Mesenchymal stem cell (in vitro differentiated cells and primary cell): ENCODE measurements at places on chromosomes 2 and 18.

DNA sequence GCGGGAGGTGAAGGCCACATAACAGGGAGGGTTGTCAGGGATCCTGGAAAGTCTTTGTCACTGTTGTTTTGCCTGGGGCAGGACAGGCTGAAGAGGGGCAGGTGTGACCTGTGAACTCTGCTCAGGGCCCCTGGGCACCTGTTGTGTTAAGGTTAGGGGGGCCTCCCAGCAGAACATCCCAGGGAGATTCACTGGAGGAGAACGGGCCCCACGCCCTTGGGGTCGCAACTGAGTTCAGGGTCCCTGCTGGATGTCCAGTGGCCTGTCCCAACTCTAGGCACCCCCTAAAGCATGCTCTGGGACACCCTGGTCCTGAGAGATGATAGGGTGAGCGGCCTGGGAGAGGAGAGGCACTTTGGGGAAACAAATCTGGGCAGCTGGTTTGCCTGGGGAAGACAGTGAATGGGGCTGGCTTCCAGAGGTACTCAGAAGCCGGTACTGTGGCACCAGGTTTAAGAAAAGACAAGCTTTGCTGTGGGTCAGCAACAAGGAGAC, 22.9 kb downstream of the GPR35 start:
- DNase-seq = no peak
- H3K4me3 ChIP-seq = no peak overlapping the region
- no peaks in the 10 kb centered on the region for H3K4me1 ChIP-seq
- no peaks in the 10 kb centered on the region for H3K36me3 ChIP-seq

DNA sequence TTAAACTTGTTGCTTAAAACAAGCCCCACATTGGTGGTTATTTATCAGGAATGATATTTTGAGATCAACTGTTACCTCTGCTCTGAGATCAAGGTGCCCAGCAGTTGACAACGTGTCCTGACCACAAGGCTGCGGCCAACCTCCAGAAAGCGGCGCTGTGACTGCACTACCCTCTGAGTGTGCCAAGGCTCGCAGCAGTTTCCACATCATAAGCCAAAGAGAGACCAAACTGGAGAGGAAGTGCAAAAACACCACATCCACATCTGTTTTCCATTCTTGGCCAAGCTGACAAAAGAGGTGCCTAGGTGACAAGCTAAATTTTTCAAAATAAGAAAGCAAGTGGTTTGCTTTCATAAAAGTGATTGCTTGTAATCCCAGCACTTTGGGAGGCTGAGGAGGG, 410.8 kb upstream of the POU3F3 start:
- H3K27ac ChIP-seq = no peak overlapping the region
- no peaks in the 10 kb centered on the region for H3K36me3 ChIP-seq
- H3K4me3 ChIP-seq = no peak overlapping the region
- peaks cover 3% of the 10 kb centered on the region for H3K4me1 ChIP-seq

- H3K4me3 ChIP-seq = no peak overlapping the region
- H3K27me3 ChIP-seq = peaks cover 17% of the 10 kb centered on the region
- H3K4me1 ChIP-seq = no peaks in the 10 kb centered on the region
- no peaks in the 10 kb centered on the region for H3K36me3 ChIP-seq
Observed at GRCh38 chr18:46373791-46374190, 269.6 kb downstream of the HAUS1 start.

- no peaks in the 10 kb centered on the region for H3K27me3 ChIP-seq
- H3K27ac ChIP-seq = no peak overlapping the region
- H3K4me1 ChIP-seq = no peaks in the 10 kb centered on the region
- no peak overlapping the region for H3K4me3 ChIP-seq
- DNase-seq = no peak
Observed at GRCh38 chr2:12501469-12502158, 215.1 kb upstream of the TRIB2 start.

DNA sequence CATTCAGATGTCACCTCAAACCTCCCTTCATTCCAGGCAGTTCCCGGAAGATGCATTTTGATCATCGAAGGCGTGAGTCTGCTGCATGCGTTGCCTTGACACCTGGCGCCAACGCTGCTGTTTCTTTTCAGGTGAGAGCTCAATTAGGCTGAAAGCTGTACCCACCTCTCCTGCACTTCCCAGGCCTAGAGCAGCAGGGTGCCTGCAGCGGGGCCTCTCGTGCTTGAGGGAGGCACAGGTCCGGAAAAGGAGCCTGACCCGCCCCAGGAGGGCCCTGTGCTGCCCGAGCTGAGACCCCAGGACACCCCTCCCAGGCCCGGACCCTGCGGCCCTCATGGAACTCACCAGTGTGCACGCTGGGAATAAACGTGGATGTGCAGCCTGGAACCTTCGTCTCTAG, 31.4 kb upstream of the KCNG2 start:
- H3K4me1 ChIP-seq = no peaks in the 10 kb centered on the region
- H3K36me3 ChIP-seq = no peaks in the 10 kb centered on the region
- H3K4me3 ChIP-seq = no peak overlapping the region
- H3K27ac ChIP-seq = no peak overlapping the region
- H3K27me3 ChIP-seq = no peaks in the 10 kb centered on the region
- DNase-seq = no peak

DNA sequence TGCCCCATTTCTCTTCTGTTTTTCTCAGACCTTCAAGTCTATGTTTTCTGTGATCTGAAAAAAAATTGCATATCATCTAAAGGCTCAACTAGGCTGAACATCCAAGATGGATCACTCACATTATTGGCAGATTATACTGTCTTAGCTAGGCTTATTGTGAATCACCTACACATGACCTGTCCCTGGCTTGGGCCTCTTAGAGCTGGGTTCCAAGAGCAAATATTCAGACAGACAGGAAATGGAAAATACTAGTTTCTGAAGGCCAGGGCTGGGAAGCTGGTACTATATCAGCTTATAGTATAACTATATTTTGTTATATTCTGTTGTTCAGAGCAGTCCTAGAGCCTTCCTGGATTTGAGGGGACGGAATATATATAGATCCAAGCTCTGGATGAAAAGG, 90.3 kb downstream of the PIK3C3 start:
- peaks cover 61% of the 10 kb centered on the region for H3K36me3 ChIP-seq
- H3K4me1 ChIP-seq = peaks cover 6% of the 10 kb centered on the region
- no peak overlapping the region for H3K27ac ChIP-seq

- no peak overlapping the region for H3K4me3 ChIP-seq
- peak; percentile 90 for DNase-seq
- H3K27me3 ChIP-seq = no peaks in the 10 kb centered on the region
- peak overlapping the region; percentile 69 for H3K27ac ChIP-seq
Observed at GRCh38 chr2:39530411-39530866, 93.4 kb upstream of the MAP4K3 start.

- peak; percentile 39 for DNase-seq
- no peaks in the 10 kb centered on the region for H3K36me3 ChIP-seq
- no peaks in the 10 kb centered on the region for H3K27me3 ChIP-seq
Observed at GRCh38 chr18:55489034-55489986, 98.7 kb downstream of the TCF4 start.

DNA sequence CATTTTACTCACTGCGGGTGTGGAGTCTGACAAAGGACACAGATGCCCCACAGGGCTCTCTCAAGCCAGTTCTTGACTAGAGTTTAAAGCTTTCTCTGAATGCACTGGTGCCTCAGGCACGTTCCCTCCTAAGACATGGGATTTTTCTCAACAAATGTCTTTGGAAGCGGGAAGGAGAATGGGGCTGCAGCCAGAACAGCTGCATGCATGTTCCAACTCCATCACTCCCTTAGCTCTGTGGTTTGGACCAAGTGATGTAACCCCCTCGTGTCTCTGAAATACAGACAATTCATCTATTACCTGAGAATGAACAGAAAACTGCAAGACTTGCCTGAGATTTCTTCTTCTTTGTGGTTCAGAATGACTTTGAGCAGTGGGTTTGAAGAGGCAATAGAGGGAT, 141.7 kb upstream of the SERPINE2 start:
- no peaks in the 10 kb centered on the region for H3K36me3 ChIP-seq
- H3K27me3 ChIP-seq = no peaks in the 10 kb centered on the region
- H3K4me1 ChIP-seq = no peaks in the 10 kb centered on the region
- no peak overlapping the region for H3K27ac ChIP-seq
- no peak for DNase-seq

- peak overlapping the region; percentile 37 for H3K27ac ChIP-seq
- H3K4me1 ChIP-seq = peaks cover 2% of the 10 kb centered on the region
- H3K27me3 ChIP-seq = no peaks in the 10 kb centered on the region
- no peaks in the 10 kb centered on the region for H3K36me3 ChIP-seq
Observed at GRCh38 chr2:167134381-167135072, 246.2 kb downstream of the XIRP2 start.

DNA sequence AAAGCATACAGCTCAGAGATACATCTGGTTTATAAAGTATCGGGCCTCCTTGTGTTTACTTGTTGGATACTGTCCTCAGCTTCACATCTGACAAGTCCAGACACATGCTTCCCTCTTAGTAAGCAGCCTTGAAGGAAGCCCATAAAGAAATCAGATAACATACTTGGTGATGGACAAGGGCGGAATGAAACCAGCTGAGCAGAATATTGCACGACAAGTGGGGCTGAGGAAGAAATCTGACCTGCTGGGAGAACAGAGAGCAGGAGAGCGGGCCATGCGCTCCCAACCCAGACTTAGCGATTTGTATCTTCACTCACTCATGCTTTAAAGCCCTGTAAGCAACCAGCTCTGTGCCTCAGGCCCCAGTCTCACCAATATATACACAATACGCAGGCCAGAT, 208.4 kb downstream of the CDH20 start:
- no peaks in the 10 kb centered on the region for H3K27me3 ChIP-seq
- no peak overlapping the region for H3K27ac ChIP-seq
- H3K36me3 ChIP-seq = no peaks in the 10 kb centered on the region
- no peaks in the 10 kb centered on the region for H3K4me1 ChIP-seq
